ENCODE measurements at places on chromosomes 4 and X.

GRCh38 chr4:185227713-185228278 lies 18.4 kb downstream of the SNX25 start:
- DNase-seq = no peak

DNA sequence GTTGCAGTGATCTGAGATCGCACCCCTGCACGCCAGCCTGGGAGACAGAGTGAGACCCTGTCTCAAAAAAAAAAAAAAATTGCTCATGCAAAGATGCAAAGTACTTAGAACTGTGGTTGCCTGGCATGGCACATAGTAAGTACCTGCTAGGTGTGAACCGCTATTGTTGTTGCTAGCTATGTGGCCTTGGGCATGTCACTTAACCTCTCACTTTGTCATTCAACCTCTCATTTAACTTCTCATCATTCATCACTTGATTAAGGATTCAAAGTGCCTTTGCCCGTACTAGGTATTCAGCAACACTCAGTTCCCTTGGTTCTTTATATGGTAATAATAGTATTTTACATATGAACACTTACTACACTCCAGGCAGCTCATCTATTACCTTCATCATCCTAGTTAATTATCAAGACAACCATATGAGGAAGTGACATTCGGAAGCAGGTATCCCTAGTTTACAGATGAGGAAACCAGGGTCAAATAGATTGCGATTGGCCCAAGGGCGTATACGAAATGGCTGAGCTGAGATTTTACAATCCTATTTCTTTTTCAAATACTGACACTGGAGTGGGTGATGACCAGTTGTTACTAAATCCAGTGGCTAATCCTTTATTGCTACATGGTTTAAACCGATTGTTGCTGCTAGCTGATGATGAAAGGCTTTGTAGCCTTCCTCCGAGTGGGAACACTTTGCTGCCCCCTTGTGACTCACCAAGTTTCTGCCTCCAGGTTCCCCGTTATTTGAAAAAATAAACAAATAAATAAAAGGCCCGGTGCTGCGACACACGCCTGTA lies 28.8 kb upstream of the SOWAHD start:
- DNase-seq = peak; percentile 44

GRCh38 chr4:98293104-98293887 lies 32.1 kb downstream of the RAP1GDS1 start:
- no peak for DNase-seq

- DNase-seq = no peak
Measured at GRCh38 chr4:70925899-70926635, 23.9 kb downstream of the MOB1B start.

DNA sequence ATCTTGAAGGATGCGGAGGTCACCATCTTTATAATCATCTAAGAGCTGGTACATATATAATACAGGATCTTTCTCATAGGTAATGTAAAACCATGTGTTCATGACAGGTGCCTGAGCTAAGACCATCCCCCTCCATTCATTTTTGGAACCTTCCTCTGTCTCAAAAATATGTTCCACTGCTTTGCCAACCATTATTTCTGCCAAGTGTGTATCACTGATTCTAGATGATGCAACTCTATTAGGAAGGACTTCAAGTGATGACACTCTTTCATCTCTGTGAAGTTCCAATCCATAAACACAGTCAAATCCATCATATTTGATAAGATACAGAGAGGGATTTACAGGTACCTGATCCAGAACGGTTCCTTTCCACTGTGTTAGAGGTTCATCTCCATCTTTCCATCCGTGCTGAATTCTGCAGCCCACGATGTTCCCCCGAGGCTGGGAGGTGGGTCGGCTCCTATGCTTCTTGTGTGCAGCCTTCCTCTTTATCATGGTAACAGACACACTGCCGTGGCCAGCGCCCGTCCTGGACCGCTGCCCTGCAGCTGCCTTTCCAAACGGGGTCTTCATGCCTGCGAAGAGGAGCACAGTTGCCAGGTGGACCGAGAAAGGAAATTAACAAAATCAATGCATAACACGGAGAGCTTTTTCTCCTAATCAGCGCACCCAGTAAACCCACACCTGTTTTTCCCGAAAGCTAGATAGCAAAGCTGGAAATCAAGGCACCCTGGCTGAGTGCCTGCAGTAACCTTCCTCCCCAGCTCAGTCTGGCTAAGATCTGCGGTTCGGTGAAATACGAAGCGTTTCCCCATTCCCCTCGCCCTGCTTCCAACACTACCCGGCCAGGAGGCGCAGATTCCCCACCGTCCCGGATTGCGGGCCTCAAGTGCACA lies 718 bp downstream of the SPIN3 start:
- DNase-seq = no peak

GRCh38 chr4:40214038-40214437 lies 17.2 kb downstream of the RHOH start:
- DNase-seq = no peak

GRCh38 chr4:73499996-73500765 lies 18.6 kb downstream of the AFM start:
- DNase-seq = no peak

- DNase-seq = no peak
Measured at GRCh38 chr4:74205046-74205445, 47.1 kb downstream of the MTHFD2L start.

- no peak for DNase-seq
Measured at GRCh38 chrX:42869659-42870476, 91.9 kb upstream of the PPP1R2C start.

DNA sequence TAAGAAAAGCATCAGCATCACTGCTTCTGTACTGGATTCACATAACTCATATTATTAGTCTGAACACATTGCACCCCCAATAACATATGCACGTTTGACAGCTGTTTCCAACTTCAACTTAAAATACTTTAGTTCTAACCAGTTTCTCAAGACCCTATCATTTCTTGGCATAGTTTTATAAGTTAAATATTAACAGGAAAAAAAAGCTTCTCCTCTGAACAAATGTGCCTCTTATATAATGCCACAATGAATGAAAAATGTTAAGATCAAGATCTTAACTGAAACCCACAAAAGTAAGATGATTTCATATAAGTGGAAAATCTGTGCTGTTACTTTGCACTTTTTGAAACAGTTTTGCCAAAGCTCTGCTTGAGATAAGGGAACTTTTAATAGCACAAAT lies 652.8 kb upstream of the FAM241A start:
- no peak for DNase-seq

DNA sequence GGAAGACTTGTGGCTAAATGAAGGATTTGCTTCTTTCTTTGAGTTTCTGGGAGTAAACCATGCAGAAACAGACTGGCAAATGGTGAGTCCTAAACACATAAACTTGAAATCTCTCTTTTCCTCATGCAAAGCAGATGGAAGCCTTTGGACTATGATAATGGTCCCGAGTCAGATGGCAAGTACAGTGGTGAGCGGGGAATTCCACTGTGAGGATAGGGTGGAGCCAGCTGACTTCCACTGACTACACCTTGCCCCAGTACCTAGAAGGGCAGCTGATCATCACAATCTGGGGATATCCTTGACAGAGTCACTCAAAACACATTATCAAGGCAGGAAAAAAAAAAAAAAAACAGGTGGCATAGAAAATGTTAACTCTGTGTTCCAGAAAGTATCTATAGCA lies 34.3 kb downstream of the ENPEP start:
- DNase-seq = peak; percentile 39

GRCh38 chrX:132671229-132671641 lies 182.4 kb upstream of the MBNL3 start:
- no peak for DNase-seq

Measured in NCI-H526 treated with DMSO at 0.1 percent for 48 hours (cell line).